Globus pallidus (tissue), 1 donor: ENCODE measurements at places on chromosomes 7 and 10.

DNA sequence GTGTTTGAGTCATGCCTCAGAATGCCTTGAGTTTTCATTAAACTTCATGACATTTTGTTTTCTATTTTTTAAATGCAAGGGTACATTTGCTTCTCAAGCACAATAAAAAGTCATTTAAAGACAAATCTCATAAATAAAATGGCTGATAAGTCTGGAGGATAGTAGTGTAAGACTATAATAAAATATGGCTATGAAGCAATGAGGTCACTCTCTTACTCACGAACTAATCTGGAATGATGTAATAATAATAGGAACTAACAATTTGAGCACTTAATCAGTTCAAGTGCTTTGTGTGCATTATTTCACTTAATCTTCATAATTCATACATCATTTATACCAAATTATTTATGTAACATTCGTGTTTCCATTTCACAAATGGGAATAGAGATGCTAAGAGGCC, 149.3 kb upstream of the CTTNBP2 start:
- DNase-seq: no peak

DNA sequence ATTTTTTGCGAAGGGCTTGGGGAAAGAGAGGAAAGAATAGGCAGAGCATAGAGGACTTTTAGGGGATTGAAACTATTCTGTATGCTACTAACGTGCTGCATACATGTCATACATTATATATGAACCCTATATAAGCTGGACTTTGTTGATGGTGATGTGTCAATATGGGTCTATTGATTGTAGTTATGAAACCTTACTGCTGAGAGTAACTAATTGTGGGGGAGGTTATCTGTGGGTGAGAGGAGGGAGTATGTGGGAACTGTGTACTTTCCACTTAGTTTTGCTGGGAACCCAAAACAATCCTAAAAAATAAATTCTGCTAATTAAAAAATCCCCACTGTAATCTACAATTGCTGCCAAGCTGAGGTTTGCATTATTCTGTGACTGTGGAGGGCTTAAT, 15.3 kb upstream of the CYP2C19 start:
- DNase-seq: no peak

DNA sequence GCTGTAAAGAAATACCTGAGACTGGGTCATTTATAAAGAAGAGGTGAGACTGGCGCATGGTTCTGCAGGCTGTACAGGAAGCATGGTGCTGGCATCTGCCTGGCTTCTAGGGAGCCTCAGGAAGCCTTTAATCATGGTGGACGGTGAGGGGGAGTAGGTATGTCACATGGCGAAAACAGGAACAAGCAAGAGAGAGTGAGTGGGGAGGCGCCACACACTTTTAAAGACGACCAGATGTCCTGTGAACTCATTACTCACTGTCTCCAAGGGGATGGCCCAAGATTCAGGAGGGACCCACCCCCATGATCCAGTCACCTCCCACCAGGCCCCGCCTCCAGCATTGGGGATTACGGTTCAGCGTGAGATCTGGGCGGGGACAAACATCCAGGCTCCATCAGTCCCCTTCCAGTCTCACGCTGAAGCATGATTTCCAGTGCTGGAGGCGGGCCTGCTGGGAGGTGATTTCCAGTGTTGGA, 3.2 kb downstream of the ZNF316 start:
- no peak for DNase-seq

DNA sequence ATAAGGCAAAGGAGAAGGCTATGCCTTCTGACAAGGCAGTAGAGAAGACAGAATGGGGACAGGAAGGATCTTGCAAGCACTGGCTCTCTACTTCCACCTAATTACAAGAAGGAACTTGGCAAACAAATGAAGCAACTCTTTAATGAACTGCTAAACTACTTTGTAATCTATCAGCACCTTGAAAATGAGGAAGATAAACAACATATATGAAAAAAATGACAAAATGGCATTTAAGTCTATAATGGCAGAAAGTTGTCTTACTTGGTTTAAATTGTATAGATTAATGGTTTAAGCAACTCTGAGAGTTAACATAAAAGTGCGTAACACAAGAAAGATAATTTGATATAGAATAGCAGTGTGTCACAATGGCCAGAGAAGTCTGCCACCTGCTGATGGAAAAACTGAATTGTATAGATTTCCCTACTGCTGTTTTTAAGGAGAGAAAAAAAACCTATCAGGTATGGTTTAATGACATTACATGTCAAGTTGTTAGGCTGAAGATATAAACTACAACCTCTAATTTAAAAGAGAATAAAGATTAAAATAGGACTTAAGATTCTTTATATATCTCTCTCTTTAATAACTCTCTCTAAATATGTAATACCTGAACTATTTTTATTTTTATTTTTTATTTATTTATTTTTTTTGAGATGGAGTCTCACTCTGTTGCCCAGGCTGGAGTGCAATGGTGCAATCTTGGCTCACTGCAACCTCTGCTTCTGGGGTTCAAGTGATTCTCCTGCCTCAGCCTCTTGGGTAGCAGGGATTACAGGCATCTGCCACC, 11.8 kb downstream of the NT5C3A start:
- peak; percentile 41 for DNase-seq

- peak; percentile 55 for DNase-seq
Observed at GRCh38 chr10:122154545-122155366, 116.3 kb upstream of the BTBD16 start.

DNA sequence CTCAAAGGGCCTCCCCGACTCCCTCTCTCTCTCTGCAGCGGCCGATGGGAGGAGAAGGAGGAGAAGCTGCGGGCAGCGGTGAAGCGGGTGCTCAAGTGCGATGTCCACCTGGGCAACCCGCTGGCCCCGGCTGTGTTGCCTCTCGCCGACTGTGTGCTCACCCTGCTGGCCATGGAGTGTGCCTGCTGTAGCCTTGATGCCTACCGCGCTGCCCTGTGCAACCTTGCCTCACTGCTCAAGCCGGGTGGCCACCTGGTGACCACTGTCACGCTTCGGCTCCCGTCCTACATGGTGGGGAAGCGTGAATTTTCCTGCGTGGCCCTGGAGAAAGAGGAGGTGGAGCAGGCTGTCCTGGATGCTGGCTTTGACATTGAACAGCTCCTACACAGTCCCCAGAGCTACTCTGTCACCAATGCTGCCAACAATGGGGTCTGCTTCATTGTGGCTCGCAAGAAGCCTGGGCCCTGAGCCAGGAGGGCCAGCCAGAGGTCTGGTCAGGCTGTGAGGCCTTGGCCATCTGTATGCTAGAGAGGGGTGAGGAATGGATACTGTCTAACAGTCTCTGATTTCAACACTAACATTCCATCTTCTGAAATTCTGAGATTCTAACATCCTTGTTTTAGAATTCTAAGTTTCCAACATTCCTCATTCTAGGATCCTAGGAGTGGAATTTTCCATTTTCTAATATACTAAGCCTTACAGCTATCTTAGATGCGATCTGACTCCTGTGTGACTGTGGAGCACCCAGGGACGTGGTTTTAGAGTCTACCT, 3.6 kb downstream of the INMT start:
- DNase-seq: peak; percentile 38

DNA sequence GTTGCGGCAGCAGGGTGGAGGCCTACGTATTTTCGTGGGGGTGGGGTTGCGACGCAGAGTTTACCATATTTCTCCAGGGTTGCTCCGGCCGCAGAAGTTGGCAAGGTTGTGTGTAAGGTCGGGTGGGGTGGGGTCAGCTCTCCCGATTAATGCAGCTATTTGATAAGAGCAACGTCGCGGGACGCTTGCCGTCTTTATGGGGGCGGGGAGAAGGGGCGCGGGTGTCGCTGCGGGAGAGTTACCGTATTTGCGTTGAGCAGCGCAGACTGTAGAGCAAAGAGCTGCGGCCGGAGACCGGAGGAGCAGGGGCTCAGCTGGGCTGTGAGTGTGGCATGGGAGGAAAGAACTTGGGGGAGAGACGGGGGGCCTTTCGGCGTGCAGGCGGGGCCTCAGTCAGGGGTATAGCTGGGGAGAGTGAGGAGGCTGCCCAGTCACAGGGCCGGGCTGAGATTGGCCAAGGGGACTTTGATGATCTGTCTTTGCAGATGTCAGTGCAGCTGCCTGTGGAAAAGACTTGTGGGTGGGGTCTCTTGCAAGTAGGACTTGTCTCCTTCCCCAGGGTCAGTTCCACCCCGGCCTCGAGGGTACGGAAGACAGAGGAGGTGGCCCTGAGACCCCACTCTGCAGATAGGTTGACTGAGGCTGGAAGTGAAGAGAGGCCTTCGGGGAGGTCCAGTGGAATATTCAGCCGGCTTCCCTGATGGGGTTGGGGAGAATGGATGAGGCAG, 26.6 kb downstream of the ZNF775 start:
- DNase-seq: no peak

GRCh38 chr7:131011432-131011742, 277.4 kb upstream of the KLF14 start:
- peak; percentile 72 for DNase-seq

DNA sequence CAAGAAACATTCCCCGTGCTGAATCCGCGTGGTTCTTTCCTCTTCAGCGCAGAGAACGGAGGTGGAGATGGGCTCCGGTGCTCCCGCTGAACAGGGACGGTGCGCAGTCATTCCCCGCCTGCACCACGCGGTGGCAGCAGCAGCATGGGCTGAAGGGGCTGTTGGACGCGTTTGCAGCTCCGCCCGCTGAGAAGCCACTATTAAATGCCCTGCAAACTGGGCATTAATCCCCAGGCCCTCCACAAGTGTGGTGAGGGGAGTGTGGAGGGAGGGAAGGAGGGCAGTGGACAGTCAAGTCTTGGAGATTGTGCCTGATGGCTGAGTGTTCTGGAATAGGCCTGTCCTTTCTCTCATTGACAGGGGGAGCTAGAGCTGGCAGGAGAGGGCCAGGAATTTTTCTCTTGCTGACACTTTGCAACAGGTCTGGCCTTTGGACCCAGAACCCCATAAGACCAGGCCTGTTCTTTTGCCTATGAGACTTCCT, 240.2 kb upstream of the INHBA start:
- peak; percentile 66 for DNase-seq

- no peak for DNase-seq
Observed at GRCh38 chr10:89379103-89379502, 1.2 kb downstream of the IFIT1B start.

DNA sequence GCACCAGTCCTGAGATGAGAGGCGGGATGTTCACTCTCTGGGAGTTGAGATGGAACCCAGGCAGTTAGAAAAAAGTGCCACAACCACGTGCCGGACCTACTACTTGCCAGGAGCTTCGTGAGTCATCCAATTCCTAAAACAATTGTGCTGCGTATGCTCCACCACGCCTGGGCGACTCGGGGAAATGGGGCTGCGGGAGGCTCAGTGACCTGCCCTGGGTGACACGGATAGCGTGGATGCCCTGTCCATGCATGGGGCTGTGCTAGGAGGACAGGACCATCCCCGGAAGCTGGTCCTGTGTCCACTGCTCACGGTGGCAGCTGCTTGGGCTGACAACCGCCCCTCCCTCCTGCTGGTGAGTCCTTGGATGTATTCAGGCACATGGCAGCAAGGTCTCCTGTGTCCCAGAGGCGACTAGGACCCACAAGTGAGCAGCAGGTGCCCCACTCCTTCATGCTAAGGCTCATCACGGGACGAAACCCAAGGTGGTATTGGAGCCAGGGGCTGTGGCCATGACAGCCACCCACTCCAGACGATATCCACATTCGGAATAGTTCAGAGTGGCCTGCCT, 90.4 kb downstream of the BMS1 start:
- DNase-seq: no peak

GRCh38 chr7:50446542-50446960, 3.6 kb downstream of the FIGNL1 start:
- no peak for DNase-seq

DNA sequence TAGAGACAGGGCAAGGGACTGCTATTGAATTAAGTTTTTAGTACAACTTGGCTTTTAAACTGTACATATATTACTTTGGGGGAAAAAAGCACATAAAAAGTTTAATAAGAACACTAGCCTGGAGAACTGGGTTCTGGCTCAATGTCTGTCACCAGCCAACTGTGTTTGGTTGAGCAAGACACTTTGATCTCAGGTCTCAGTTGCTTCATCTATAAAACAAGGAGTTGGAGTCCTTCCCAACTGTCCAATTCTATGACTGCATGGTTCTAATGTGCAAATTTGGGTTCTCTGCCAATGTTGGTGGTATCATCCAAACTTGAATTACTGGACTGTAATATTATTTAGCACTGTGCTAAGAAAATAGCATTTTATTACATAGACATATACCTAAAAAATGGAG, 50.3 kb downstream of the ATXN7L1 start:
- DNase-seq: no peak

DNA sequence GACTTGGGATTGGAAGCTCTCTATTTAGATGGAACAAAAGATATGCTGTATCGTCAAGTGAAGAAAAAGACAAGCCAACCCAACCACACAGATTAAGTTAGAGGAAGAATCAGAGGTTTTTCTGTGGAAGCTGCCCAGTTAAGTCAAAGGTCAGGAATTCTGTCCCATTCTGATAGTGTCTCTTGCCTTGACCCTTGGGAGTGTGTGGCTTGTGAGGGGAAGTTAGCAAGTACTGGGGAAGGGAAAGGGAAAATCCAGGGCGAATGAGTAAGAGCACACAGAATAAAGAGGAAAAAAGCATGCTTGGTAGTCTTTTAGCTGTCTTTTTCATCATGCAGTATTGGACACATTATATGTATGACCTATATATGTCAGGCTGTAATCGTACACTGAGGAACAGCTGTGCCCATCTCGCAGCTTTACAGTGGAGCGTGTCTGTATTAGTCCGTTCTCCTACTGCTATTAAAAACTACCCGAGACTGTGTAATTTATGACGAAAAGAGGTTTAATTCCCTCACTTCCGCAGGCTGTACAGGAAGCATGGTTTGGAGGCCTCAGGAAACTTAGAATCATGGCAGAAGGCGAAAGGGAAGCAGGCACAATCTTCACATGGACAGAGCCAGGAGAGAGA, 197.2 kb downstream of the GALNT17 start:
- no peak for DNase-seq

DNA sequence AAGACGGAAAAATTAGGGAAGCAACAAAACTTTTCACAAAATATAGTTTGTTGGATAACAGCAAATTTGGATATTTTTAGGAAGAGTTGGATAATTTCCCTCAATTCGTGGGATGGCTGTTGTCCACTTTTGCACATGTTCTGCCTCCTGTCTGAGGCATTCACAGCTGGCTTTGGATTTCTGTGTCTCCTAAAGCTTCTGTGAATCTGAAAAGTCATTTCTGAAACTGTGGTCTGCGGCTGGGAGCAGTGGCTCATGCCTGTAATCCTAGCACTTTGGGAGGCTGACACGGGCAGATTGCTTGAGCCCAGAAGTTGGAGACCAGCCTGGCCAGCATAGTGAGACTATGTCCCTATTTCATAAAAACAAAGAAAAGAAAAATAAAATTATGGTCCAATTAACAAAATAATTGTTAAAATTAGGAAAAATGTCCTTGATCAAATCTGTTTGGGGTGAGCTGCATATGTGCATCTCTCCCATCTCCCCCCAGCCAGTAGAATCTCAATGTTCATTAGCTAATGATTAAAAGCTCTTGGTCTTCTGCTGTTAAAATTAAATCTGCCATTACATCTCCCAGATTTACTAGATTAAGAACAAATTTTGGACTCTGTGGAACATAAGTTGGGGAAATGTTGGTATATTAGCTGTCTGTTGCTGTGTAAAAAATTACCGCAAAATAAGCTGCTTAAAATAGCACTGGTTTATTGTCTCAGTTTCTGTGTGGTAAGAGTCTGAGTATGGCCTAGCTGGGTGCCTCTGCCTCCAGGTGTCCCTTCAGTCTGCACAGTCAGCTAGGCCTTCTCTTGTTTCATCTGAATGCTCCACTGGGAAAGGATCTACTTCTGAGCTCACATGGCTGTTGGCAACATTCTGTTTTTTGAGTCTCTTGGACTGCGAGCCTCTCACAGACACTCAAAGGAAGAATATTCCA, 332.0 kb upstream of the FZD1 start:
- DNase-seq: no peak
